ENCODE measurements at places on chromosomes 12 and 14.

DNA sequence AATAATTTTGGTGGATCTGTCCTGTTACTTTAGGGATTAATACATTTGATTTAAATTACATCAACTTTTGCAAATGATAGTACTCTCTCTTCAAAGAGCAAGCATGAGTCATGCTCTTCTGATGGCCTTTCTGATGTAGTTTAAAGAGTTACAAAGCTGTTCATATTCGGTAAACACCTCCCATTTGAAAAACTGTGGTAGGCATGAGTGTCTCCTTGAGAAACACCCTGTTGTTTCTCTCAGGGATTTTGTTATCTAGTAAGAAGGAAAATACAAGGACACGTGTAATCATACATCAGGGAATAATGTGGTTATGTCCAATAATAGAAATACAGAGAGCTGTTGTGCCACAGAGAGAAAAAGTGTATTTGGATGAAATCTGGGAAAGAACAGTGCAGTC lies 53.3 kb upstream of the E2F7 start:
- DNase-seq = no peak

DNA sequence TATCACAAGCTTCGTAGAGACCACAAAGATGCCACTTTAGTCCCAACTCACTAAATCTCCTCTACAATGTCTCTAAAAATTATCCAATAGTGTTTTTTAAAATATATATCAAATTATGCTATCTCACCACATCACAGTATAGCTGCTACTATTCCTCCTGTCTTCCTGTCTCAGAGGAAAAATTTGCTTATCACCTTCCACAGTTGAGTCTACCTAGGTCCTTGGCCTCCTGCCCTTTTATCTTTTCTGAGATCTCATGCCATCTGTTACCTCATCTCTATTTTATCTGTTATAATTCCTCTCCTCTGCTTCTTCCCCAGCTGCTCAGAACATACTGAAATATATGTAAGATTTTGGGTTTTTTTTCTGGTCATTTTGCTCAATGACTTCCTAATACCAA lies 568.2 kb downstream of the DIO2 start:
- no peak for DNase-seq

DNA sequence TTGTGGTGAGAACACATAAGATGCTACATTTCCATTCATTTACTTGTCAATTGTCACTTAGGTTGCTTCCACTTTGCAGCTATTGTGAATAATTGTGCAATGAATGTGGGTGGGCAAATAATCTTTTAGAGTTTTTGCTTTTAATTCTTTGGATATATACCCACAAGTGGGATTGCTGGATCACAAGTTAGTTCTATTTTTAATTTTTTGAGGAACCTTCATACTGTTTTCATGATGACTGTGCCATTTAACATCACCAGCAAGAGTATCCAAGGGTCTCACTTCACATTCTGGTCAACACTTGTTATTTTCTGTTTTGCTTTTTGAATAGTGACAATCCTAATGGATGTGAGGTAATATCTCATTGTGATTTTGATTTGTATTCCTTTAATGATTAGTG lies 10.5 kb downstream of the CLEC6A start:
- no peak for DNase-seq

DNA sequence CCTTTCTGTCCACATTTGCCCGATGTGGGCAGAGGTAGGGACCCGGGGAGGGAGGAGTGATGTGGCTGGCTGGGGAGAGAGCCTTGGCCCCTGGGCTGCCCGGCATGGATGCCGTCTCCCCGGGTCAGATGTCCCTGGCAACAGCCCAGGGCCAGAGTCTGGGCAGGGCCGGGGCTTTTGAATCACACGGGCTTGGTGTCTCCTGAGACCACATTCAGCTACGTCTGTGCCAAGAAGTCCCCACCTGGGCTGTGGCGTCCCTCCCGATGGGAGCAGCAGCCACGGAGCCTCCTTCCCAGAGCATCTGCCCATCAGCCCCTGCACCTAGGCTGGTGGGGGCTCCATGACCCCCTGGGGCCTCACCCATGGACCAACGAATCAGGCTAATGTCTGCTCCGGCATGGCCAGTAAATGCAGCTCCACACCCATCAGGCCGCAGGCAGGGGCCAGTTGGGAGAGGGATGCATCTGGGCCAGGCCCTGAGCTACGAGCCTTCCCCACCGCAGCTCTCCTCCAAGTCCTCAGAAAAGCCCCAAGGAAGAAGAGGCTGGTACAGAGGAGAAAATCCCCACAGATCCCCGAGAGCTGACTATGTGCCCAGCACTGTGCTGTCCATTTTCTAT lies 109.4 kb downstream of the RFLNA start:
- DNase-seq = no peak

DNA sequence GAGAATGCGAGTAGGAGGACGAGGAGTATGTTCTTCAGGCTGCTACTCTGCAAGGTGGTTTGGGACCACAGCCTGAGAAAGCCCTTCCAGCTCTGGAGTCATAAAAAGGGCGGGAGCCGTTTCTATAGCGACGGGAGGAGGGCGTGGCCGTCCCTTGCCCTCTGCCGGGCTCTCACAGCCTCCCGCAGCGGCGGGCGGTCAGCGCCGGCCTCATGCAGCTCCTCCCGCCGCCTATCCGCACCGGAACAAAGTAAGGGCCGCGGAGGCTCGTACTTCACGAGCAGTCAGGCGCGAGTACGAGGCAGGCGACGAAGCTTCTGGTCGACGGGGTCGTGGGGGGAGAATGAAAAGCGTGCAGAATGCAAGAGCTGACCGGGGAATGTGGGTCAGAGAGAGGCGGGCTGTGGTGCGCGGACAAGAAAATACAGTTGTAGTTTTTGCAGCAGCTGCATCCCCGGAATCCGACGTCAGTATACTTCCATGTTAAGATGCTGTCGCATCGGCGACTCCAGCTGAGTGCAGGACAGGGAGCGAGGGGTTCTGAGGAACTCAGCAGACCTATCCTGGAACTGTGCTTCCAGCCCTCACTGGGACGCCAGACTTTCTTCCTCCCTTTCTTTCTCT lies at the start of gene DYRK4:
DYRK4 (plus strand) TSS at position 175 of the 624 bp plus-strand sequence; CDS start at position 213, 38 bp downstream.
- peak; percentile 82 for DNase-seq

DNA sequence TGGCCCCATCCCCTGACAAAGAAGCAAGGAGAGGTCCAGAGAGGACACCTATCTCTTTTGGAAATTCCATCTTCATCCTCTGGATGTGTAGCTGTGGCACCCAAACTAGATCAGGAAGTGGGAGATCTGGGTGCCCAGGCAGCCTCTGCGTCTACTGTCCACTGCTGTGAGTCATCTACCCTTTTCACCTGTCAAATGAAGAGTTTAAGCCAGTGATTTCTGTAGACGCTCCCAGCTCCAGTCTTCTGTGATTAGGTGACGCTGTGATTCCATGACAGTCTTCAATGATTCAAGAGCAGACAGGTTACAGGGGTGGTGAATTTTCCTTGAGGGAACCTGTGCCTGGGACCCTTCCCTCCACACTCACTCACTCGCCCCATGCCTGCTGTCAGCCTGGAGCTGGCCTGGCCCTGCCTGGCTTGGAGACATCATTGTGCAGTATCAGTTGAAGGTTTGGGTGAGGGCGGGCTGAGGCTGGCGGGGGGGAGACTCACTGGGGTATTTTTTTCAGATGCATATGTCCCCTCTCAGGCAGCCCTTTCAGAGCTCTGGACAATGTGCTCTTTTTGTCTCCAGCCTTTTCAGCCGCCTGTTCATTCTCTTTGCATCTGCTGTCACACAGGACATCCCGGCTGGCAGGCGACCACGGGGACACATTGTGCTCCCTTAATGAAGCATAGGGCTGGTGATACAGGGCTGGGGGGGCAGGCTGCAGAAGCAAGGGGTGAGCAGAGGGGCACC lies 56.8 kb upstream of the PARP11 start:
- peak; percentile 64 for DNase-seq

DNA sequence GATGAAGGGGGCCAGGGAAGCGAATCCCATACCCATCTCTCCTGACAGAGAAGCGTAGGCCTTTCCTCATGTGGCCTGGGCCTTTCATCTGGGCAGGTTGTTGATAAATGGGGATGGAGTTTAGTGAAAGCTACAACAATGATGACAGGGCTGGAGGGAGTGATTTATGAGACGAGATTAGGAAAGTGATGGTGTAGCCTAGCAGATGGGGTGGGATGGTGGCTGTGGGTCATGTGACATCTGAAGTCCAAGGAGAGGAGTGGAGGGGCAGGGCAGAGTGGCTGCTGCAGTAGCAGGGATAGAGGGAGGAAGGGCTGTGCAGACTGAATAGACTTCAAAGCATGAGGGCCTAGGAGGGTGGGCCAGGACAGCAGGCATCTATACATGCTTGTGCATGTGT lies 85.5 kb downstream of the ADCK1 start:
- DNase-seq = no peak

GRCh38 chr12:128796439-128797118 lies 27.2 kb downstream of the SLC15A4 start:
- no peak for DNase-seq

GRCh38 chr14:100616854-100617409 lies 29.7 kb upstream of the BEGAIN start:
- DNase-seq = peak; percentile 29

DNA sequence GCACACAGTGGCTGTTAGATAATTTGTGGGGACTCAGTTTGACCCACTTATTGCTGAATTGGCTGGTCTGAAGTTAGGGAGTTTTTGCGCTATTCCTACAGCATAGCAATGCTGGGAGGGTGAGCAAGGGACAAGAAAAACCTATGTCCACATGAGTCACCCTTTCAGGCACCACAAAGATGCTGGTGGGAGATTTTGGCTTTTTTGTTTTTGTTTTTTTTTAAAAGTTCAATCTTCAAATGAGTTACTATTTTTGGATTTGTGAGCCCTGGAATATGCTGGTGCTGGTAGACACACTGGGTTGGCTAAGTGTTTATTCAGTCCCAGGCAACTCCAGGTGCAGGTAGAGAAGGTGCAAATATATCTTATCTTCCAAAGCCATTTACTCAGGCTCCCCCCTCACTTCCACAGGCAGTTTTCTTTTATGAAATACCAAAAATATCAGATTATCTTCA lies 143.4 kb downstream of the BTG1 start:
- no peak for DNase-seq

- no peak for DNase-seq
These were observed 492.2 kb downstream of the FLRT2 start for GRCh38 chr14:86022031-86022629.

DNA sequence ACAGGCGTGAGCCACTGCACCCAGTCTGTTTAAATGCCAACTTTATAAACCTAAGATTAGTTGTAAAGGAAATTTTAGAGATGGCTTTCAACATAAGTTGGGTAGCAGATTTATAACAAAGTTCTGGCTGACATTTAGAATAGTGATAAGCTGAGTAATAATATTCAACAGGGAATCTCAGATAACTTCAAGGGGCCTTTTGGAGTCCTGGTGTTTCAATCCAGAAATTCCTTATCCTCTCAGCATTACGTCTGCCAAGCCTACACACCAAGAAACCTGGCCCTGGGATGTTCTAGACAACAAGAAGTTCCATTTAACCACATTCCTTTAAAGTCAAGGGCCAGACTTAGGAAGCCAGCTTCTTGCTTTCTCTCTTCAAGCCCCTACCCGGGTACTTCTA lies 59.5 kb upstream of the DYRK2 start:
- no peak for DNase-seq

- peak; percentile 73 for DNase-seq
These were observed 853 bp downstream of the USP5 start for GRCh38 chr12:6852651-6853354.
